ENCODE measurements at places on chromosomes 6 and 20.

DNA sequence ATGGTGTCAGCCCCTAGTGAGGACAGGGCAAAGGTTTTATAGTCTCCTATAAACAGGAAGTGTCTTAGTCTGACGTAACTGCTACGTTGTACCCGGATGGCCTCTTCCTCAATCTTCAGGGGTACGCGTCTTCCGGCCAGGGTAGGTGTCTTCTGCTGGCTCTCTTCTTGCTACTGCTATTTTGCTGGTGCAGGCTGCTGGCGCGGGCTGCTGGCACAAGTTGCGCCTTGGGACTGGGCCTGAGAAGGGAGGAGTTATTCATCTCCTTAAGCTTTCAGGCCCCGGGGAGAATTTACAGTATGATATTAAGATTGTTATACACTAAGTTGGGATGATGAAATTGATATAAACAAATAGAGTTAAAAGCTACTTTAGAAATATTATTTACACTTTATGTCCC lies 74.4 kb downstream of the HDGFL1 start:
- no peak for DNase-seq

GRCh38 chr6:104050455-104050854 lies 809.3 kb downstream of the HACE1 start:
- DNase-seq = no peak

DNA sequence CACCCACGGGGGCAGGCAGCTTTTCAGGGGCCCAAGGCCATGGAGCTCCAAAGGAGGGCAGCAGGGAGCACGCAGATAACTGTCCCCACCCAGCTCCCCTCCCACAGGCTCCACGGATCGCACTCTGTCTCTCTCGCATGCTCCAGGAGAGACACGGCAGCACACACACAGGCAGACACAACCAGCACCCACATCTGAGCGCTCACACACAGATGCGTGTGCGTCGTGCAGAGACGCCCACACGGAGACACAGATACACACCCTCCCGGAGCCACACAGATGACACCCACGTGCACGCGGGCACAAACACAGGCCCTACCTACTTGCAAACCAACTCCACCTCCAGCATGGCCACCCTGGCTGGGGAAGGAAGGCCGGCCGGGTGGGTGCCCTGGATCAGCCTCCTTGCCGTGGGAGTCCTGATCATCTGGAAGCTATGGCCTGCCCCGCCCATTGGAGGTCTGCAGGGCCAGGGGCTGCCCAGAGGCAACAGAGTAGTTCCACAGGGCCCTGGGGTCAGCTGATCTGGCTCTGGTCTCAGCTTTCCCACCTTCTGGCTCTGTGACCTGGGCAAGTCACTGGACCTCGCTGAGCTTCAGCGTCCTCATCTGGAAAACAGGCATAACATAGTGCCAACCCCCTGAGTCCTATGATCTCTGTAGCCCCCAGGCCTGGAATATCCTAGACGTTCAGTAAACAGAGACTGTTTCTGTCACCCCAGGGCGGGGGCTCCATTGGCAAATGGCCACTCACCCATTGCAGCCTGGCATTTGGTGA lies 31.5 kb downstream of the AAR2 start:
- no peak for DNase-seq

- DNase-seq = no peak
These were observed 50.2 kb upstream of the NOP56 start for GRCh38 chr20:2602046-2602735.

- DNase-seq = no peak
These were observed 53.9 kb downstream of the STX7 start for GRCh38 chr6:132458887-132459604.

DNA sequence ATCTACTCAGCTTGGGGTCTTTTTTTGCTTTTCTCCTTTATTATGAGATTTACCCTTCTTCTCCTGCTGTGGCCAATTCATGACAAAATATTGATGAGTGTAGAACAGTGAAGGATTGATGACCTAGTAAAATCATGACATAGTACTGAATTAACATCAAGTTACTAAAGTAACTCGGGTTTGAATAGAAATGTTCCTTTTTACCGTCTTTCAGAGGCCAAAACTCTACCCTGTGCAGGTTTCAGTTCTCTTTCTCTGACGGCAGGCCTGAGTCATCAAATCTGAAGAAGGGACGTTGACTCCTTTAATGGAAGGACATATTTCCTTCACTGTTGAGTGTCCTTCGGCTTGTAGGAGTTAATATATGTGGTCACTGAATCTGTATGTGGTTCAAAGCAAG lies 80.7 kb downstream of the RREB1 start:
- DNase-seq = no peak

GRCh38 chr6:155248008-155249001 lies 15.5 kb upstream of the CLDN20 start:
- peak; percentile 60 for DNase-seq

DNA sequence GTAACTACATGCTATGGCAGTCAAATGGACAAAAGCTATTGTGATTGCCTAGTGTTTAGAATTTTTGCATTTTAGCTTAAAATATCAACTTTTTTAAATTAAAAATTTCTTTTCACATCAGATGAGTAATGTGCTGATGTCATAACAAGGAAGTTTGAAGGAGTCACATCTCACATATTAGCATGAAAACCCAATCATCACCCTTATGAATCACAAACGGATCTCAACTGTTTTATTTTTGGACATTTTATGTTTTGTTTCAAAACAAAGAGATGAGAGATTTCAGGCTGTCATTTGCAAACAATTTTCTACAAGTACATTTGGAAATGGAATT lies 53.6 kb upstream of the TRERF1 start:
- no peak for DNase-seq

DNA sequence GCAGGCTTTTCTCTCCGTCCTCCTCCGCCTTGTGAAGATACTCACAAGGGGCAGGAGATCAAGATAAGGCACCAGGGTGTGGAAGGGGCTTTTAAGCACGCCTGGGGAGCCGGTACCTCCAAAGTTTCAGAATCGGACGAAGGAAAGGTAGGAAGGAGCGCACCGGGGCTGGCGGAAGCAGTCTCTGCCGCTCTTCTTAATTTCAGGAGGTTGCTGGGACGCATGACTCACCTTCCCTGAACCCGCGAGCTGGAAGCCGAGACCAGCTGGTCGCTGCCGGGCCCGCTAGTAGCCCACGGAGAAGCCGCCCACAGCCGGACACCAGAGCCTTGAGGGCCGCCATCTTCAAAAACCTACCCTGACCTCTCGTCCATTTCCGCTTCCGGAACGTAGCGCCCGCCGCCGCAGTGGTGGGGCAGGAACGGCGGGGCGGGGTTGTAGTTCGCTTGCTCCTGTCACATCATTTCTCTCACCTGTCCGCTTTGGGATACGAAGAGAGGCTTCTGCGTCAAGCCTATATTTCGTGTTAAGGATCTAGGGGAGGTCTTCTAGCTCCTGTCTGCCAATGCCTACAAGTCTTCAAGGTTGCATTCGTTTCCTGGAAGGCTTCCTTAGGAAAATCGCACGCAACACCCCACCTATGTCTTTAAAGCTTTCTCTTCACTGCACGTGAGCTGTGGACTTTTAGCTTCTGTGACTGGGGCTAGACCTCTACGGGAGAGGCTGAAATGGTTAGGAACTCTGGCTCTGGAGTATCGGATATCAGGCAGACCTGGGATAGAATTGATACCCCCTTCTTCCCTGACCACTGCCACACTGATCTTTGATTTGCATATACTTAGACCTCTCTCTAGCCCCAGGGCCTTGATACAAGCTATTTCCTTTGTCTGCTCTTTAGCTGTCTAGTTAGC lies at the start of gene MRPS18A:
Gene MRPS18A (minus strand): TSS at position 355 of the 911 bp plus-strand sequence. CDS start 12 bp downstream, at position 343.
- peak; percentile 84 for DNase-seq

DNA sequence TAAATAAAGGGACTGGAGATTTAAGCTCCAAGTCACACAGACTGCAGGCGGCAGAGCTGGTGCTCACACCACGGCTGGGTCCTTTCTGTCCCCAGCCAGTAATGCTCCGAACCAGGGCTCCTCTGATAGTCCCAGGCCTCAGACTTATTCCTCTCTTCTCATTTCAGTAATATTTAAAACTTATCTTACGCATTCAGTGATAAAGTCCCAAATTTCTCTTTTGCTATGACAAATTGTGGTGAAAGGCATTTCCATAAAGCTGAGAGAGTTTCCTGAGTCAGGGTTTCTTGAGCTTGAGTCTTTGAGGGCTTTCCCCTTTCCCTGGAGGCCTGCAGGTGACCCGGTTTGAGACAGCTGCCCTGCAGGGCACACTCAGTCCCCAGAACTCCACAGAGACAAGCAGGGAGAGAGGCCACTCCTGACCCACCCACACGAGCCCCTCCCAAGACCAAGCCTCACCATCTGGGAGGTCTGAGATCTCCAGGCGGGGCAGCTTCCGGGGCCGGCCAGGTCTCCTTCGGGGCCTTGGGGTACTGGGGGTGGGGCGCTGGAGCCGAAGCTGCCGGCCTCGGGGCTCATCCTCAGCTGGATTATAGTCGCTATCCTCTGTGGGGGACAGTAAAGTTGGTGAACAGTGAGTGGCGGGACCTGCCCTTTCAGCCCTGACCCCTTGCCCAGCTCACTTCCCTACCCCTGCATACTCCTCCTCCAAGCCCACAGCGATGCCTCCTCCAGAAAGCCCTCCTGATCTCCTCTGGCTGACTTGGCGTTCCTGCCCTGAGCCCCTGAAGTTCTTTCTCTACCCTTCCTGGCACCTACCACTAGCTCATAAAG lies 6.6 kb downstream of the ZNF335 start:
- DNase-seq = no peak

DNA sequence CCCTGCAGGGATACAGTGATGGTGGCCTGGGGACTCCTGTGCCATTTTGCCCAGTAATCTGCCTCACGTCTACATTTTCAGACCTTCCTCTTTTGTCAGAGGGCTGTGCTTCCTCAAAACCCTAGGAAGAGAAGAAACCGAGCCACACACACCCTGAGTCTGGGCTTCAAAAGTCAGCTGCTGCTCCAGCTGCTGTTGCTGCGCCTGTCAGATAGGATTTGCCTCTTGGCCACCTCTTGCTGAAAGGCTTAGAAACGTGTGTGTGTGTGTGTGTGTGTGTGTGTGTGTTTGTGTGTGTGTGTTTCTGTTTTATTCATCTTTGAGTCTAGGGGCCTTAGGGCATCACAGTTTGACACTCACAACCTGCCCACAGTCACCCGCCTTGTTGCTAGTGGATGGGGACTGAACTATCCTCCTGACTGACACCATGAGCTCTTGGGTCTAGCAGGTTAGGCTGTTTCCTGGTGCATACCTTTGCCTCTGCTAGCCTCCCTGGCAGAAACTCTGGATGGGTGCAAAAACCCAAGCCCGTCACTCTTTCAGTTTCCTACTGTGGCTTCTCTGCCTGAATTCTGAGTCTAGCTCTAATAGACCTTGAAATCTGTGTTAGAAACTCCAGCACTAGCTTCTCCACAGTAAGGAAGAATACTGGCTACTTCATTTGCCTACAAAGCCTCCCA lies 94.9 kb upstream of the CEP85L start:
- DNase-seq = no peak

- DNase-seq = no peak
These were observed 15.6 kb downstream of the MEP1A start for GRCh38 chr6:46808806-46809205.

GRCh38 chr20:50356525-50356885 lies 153.7 kb upstream of the PTPN1 start:
- DNase-seq = no peak

DNA sequence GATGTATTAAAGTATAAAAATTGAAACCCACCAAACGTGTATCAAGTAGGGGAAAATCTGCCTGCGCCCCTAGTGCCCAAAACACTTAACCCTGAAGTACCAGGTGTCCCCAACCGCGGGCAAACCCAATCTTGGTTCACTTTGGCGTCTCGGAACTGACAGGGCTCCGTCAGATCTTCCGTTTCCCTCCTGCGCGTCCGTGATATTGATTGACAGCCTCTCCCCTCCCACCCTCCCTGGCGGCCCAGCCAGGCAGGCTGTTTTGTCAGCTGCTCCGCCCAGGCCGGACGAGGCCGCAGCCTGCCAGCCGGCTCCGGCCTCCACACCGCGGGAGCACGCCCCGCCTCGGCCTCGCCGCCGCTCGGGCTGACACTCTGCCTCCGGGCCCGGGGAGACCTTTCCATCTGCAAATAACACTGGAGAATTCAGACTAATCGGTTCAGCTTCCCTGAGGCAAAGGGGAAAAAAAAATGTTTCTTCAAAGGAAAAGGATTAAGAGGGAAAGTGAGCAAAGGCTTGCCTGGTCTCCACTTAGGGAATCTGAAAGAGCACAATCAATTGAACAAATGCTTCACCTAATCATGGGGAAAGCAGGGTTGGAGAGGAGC lies 234.9 kb upstream of the MCHR2 start:
- peak; percentile 81 for DNase-seq

- no peak for DNase-seq
These were observed 21.6 kb downstream of the NRSN1 start for GRCh38 chr6:24147511-24148153.

GRCh38 chr20:17966432-17967310 lies 1.9 kb downstream of the SNX5 start:
- DNase-seq = no peak

DNA sequence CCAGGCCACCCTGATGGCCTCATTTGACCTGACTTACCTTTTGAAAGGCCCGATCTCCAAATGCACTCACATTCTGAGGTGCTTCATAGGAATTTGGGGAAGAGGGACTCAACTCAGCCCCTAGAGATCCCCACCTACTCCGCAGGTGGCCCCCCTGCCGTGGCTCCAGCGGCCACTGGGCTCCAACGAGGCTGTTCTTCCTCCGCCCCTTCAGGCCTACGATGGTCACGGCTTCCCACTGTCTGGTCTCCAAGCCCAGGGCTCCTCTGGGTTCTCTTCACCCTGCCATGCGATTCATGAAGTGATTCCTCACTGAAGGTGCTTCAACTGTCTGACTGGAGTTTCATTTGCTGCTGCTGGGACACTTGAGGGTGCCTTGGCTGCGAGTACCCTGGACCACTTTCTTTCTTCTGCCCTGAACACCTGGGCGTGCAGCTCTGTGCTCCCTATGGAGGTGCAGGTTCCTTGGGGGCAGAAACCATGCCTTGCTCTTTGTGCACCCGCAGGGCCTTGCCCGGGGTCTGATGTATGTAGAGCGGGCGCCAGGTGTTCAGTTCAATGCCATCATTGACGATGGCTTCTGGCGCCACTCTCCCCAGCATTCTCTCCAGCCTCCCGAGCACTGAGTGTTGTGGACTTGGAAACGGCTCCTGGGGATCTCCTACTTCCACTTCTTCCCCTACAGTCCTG lies 10.0 kb upstream of the DUSP22 start:
- no peak for DNase-seq

- DNase-seq = no peak
These were observed 157.1 kb upstream of the CENPW start for GRCh38 chr6:126182650-126183311.

GRCh38 chr6:142781129-142781528 lies 163.8 kb downstream of the HIVEP2 start:
- DNase-seq = no peak

DNA sequence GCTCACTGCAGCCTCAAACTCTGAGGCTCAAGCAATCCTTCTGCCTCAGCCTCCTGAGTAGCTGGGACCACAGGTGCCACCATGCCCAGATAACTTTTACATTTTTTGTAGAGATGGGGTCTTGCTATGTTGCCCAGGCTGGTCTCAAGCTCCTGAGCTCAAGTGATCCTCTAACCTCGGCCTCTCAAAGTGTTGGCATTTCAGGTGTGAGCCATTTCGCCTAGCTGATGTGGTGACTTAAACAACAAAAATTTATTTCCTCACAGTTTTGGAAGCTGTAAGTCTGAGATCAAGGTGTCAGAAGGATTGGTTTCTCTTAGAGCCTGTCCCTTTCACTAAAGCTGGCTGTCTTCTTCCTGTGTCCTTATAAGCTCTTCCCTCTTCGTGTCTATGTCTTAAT lies 15.0 kb upstream of the JARID2 start:
- no peak for DNase-seq

All from WTC11 (cell line).